Activated CD4-positive, alpha-beta memory T cell treated with anti-CD3 and anti-CD28 coated beads, Interleukin-2, amount 10 ng/mL, durations not matched to agents 7 days and 5 days (primary cell): ENCODE measurements at places on chromosomes 4 and X. TPM values are rescaled to one million over a fixed set of nuclear protein-coding genes. Genes with fewer than 3 reads are reported as not detected.
A peak's percentile ranks its signal among the peaks of the same experiment; 100 is the strongest.

The FRMD7 gene
- total RNA-seq = not detected

The LANCL3 gene
- total RNA-seq = 0.18 TPM

The RBM46 gene
- total RNA-seq = not detected

The PLRG1 gene
- 77.5 TPM for total RNA-seq

- no peak for DNase-seq
Measured at GRCh38 chr4:88690355-88690754, 7.3 kb downstream of the NAP1L5 start.

The HSFX1 gene
- 0.50 TPM for total RNA-seq

DNA sequence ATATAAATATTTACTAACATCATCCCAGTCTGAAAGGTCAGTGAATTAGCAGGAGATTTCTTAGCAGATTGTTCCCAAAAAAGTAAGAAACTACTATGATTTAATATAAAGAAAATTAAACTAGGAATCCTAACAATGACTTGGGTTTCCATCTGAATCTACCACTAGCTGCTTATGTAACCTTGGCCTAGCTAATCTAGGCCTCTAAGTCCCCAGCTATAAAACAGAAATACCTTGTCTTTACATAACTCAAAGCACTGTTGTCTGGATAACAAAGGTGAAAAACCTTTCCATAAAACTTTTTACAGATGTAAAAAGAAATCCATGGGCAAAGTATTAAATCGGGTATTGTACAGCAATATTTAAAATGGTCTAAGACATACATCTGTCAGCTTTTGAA is 3.0 kb downstream of the FBXL5 start:
- no peak for DNase-seq

DNA sequence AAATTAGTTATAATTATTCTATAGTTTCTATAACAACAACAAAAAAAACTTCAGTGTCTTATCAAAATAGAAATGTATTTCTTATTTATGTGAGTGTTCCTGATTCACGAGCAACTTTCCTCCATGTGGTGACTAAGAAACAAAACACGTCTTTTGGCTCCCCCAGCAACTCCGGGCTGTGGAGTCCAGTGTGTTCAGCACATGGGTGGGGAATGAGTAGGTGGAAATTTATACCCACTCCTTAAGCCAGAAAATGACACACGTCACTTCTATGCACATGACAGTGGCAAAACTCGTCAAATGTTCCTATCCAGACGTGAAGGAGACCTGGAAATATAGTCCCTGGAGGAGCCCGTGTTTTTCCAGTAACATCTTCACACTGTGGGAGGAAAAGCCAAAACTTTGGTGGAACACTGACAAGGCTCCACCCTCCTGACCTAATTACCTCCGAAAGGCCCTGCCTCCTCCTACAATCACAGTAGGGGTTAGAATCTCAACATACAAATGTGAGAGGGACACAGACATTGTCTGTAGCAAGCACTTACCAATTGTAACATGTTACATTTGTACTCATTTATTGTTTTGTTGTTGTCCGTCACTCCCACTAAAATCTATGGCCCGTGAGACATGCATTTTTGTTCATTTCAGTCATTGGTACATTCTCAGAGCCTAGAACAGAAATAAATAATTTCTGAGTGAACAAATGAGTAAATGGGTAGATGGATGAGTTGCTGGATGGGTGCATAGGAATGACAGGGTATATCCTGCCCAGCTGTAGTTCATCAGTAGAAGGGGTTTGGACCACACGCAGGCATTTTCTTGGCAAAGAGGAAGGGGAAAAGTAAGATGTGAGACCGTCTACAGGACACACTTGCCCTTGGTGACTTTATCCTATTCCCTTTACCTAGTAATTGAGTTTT is 605.8 kb upstream of the TENM3 start:
- DNase-seq = no peak

- DNase-seq = no peak
Measured at GRCh38 chrX:9619581-9619980, 146.1 kb downstream of the GPR143 start.

The DIPK2B gene
- total RNA-seq = not detected

GRCh38 chrX:57227691-57228090 is 58.8 kb upstream of the FAAH2 start:
- peak; percentile 39 for DNase-seq

- peak; percentile 50 for DNase-seq
Measured at GRCh38 chr4:154332681-154333421, 158.7 kb downstream of the DCHS2 start.

- no peak for DNase-seq
Measured at GRCh38 chrX:129793604-129794191, 13.9 kb downstream of the SASH3 start.

DNA sequence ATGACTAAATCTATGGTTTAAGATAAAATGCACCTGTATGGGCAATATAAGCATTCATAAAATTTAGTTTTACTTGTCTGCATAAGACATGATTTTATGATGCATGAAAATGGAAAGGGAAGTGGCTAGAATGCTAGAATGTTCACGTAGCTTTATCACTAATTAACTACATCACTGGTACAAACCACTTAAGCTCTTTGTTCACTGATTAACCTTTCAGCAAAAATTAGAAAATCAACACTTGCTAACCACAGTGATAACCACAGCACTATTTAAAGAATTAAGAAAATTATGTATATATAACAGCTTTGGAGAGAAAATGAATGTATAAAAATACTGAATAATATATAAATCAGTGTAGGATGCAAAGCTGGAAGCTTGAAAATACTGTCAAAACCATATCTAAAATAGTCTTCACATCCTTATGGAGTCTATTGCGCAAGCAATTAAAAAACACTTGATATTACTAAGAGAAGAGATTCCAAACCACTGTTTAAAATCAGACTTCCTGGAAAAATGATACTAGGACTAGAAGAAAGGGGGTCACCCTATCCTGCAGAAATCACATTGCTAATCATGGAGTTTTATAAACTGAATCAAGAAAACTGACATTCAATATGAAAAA is 51.9 kb downstream of the EFHC2 start:
- DNase-seq = no peak

GRCh38 chr4:52904421-52904820 is 42.3 kb downstream of the RASL11B start:
- DNase-seq = no peak

DNA sequence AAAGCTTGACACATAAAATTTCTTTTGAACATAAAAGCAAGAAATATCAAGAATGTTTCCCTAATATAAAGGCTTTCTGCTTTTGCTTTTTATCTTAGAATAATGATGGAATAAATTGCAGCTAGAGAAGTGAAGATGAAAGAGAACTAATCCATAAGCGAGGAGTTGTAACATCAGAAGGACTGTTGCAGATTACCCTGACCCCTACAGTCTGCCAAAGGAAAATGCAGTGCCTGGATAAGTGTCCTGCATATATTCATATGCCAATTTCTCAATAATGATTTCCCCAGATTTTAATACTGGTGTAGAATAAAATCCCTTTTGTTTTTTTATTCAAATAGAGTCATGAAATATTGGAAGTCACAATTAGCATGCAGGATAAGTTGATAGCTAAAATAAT is 115.9 kb downstream of the MAGEC2 start:
- DNase-seq = no peak

DNA sequence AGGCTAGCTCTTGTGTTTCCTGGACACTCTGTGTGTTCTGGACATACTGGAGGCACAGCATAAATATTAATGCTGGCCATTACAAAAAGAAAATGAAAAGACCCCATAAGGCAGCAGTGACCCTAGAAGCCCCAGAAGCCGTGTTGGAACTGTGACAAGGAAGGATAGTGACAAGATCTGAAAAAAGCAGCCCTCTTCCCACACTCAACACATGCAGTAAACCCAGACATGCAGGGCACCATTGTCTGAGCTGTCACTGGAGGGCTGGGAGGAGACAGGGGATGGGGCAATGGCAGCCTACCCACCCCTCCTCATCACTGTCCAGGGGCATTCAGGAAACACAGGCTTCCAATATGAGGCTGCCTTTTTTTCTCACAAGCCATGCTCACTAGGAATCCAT is 6.5 kb downstream of the TRIM2 start:
- DNase-seq = no peak

GRCh38 chrX:37745835-37746217 is 34.0 kb upstream of the CYBB start:
- DNase-seq = no peak

The TEX13D gene
- not detected for total RNA-seq

The ERAS gene
- total RNA-seq = not detected

DNA sequence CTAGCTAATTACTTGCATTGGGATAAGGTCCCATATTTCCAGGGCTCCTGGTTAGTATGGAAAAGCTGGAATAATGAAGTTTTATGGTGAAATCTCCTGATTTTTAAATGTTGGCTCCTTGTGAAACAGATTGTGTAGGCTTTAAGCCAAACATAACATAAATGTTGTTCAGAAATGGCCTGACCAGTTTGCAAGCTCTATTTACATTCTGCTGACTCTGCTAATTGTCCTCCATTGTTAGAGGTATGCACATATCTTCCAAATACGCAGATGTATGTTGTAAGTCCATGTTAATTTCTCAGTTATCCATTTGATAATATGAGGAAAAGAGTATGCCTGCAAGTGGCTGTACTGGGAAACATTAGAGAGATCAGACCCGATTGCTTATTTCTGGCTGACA is 11.9 kb upstream of the WDR17 start:
- no peak for DNase-seq

DNA sequence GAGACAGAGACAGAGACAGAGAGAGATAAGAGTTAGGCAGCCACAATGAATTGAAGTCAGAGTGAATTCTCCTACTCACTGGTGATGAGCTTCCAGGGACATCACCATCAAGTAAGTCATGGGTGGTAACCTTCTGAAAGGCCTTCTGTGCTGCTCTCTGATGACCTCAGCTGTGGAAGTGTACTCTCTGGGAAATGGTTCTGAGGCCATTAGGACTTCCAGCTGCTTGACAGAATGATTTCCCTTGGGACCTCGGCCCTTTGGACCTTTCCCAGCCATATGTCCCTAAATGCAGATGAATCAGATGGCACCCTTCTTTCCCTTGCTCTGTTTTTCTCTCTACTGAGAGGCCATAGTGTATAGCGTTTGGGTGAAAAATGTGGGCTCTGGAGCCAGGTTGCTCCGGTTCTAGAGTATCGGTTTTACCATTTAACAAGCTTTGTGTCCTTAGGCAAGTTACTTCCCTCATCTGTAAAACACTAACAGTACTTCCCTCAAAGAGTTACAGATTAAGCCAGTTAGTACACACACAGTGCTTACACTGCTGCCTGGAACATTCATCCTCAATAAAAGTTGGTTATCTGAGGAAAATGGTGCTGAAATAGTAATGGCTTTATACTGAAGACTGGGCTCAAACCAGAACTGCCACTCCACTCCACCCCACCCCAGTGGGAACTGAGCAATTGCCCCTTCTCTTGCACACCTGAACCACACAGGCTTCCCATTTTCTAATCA is 7.6 kb downstream of the SEPTIN11 start:
- no peak for DNase-seq

GRCh38 chrX:9871701-9872268 is 85.6 kb downstream of the SHROOM2 start:
- DNase-seq = no peak

DNA sequence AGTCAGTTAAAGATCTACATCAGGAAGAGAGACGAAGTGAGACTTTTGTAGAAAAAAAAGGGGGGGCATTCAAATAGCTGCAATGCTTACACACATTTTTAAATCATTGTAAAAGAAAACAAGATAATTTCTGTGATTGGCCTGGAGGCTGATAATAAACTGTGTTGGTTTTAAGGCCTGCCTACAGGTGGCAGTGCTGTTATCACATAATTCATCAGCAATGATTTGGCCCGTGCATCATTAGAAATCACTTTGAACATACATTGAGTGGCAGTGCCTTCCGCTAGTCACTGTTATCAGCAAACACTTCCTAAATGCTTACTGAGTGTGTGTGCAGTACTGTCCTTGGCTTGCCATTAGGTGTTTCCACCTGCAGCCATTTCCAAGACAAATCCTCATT is 831.9 kb downstream of the TRIML1 start:
- DNase-seq = no peak

The SHROOM4 gene
- total RNA-seq = not detected

The UCP1 gene
- not detected for total RNA-seq

- no peak for DNase-seq
Measured at GRCh38 chr4:168924667-168925066, 85.4 kb downstream of the CBR4 start.

- DNase-seq = peak; percentile 87
Measured at GRCh38 chr4:2412534-2412884, 5.9 kb downstream of the ZFYVE28 start.

DNA sequence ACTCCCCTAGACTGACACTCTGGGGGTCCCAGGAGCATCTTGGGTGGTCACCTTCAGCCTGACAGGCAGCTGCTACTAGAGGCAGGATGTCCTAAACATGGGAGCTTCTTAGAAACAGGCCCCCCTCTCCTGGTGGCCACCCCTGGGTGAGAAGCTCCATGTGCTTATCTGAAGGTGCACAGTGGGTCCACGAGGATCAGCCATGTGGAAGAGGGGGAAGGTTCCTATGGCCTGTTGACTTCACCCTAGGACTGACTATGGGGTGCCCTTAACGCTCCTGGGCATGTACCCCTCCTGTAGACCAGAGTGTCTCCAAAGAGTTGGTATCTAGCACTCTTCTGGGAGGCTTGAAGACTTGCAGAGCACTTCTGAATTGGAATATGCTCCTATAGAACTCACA is 22.9 kb upstream of the WDR1 start:
- DNase-seq = no peak

DNA sequence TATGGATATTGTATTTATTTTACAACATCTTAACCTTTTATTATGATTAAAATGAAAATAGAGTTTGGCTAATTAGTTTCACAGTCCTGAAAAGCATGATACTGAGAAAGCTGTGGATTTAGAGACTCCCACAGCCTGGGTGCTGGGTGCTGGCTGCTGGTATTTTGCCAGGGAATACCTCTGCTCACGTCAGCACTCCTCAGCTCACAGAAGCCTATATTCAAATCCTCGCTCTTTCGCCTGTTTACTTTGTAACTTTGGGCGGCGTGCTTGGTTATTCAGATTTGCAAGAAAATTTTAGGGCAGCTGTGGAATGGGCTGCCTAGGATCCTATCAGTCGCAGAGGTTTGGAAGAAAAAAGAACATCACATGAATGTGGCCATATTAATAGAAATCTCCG is 261.8 kb downstream of the DCTD start:
- no peak for DNase-seq

The UBQLN2 gene
- total RNA-seq = 48.7 TPM

DNA sequence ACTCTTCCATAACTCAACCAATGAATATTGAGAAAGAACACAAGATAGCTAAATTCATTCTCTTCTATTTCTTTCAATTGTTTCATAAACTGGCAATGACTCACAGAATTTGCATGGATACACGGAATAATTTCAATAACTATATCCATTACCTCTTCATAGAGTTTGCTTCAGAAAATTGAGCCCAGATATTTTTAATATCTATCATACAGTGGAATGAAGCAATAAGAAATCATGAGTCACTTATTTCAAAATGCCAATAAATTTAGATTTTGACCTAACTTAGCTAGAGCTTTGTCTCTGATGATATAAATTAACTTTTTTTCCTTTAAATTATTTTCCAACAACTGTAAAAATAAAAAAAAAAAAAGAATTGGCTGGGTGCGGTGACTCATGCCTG is 22.2 kb upstream of the MANBA start:
- no peak for DNase-seq

GRCh38 chr4:185656467-185656931 is 121.2 kb upstream of the PDLIM3 start:
- no peak for DNase-seq
